ENCODE measurements at places on chromosomes 3 and 15.

- no peak for DNase-seq
These were observed 235.7 kb downstream of the SLC9A9 start for GRCh38 chr3:143612541-143612940.

- DNase-seq = no peak
These were observed 118.9 kb downstream of the DPH6 start for GRCh38 chr15:35427091-35427490.

DNA sequence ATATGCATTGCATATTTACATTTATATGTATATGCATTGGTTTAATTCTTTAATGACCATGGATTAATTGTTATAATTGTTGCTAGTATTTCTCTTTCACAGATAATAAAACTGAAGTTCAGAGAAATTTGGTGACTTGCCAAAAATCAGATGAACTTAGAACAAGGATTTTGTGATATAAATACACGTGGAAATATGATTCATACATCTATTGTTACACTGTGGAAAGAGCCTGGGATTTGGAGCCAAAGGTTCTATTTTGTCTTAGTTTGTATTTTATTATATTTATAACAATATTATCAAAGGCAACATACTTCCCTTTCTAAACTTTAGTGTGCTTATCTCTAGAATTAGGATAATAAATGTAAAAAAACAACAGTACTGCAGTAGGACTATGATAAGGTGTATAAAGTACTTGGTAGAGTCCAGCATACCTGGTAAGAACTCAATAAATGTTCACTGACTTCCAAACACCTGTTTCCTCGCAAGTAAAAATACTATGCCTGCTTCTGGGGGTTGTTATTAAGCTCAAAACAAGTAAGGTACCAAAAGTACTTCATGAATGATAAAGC, 342.9 kb downstream of the THSD4 start:
- no peak for DNase-seq

GRCh38 chr3:147989344-147989743, 580.2 kb downstream of the ZIC1 start:
- DNase-seq = no peak

DNA sequence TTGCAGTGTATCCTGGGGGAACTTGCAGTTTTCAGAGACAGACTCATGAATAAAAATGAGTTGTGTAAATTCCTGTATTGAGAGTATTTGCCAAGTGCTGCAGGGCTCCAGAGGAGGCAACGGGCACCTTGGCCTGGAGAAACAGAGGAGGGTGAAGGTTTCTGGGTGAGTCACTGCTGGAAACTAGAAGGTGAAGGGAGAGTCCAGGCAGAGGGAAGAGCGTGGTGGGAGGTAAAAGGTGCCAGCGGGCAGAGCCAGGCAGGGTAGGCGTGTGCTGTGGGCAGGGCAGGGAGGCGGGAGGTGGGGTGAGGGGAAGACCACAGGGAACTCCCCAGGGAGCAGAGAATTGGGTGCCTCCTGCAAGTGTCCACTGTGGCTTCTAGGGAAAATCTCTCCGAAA, 120.8 kb downstream of the SLCO3A1 start:
- no peak for DNase-seq

GRCh38 chr3:126970101-126970500, 12.8 kb upstream of the PLXNA1 start:
- DNase-seq = no peak
